CD4-positive, alpha-beta T cell treated with Interleukin-4 for 1 hour (primary cell): ENCODE measurements at places on chromosomes 5 and 9.

GRCh38 chr5:15748266-15748665, 248.3 kb downstream of the FBXL7 start:
- DNase-seq: no peak

DNA sequence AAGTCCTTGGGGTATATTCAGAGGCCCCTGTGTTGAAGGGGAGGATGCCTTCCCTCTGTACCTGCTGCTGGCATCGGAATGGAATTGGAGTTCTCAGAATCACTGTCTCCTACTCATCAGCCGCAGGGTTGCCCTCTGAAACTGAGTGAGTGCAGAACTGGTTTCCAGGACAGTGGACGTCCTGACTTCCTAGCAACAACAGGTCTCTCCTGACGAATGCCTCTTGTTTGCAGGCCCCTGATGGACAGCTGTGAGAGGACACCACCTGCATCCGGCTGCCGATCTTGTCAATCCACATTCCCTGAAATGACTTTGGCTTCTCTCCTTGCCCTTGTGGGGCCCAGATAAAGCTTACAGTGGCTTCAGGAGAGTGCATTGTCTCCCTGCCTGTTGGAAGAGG, 274.5 kb downstream of the NSG2 start:
- no peak for DNase-seq

GRCh38 chr9:72665421-72665820, 144.0 kb downstream of the TMC1 start:
- DNase-seq: no peak

- no peak for DNase-seq
Measured at GRCh38 chr5:73763300-73764032, 137.5 kb downstream of the ARHGEF28 start.

- no peak for DNase-seq
Measured at GRCh38 chr9:17487467-17487866, 91.4 kb upstream of the SH3GL2 start.

DNA sequence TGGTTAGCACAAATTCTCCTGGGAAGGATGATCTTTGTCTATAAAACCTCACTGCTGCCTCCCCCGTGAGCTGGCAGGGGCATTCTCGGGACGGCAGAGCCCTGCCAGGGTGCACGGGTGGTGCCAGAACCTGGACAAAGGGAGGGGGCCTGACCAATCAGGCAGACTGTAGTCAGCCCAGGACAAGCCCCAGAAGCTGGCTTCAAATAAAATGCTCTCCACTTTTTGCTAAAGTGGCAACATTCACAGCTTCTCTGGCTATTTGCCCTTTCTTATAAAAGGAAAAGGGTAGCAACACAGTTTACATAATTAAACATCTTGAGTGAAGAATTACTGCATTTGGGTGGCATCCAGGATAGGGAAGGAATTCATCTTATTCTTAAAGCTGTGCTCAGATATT, 14.4 kb downstream of the IL9 start:
- DNase-seq: no peak
